Stimulated activated CD4-positive, alpha-beta T cell treated with anti-CD3 and anti-CD28 coated beads, Interleukin-1b, Interleukin-23, amount 100 ng/mL, for 48 hours (primary cell): ENCODE measurements at places on chromosomes 11 and 22.
A peak's percentile ranks its signal among the peaks of the same experiment; 100 is the strongest.

GRCh38 chr11:100709233-100709957 lies 22.3 kb downstream of the ARHGAP42 start:
- no peak for DNase-seq

DNA sequence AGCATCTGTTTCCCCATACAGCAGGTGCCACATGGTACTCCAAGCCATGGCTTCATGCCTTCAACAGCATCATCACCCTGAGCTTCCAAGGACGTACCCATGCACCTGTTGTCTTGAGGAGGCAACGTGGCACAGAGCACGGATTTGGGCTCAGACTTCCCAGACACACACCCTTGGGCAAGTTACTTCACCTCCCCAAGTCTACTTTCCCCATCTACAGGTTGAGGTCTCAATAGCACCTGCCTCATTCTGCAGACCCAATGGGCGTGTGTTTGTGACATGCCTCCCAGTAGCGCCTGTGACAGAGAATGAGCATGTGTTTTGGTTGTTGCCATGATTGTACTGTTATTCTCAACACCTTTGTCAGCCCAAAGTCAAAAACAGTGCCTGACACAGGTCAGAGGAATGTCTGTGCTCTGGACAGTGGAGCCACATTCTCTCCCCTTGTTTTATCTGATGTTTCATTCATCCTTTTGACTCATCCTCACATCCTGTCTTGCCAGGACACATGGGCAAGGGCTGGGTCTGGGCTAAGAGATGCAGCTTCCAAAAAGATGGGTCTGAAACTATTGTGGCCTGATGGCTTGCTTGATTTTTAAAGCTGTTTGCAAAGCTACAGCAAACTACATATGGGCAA lies 53.4 kb upstream of the CCND1 start:
- no peak for DNase-seq

DNA sequence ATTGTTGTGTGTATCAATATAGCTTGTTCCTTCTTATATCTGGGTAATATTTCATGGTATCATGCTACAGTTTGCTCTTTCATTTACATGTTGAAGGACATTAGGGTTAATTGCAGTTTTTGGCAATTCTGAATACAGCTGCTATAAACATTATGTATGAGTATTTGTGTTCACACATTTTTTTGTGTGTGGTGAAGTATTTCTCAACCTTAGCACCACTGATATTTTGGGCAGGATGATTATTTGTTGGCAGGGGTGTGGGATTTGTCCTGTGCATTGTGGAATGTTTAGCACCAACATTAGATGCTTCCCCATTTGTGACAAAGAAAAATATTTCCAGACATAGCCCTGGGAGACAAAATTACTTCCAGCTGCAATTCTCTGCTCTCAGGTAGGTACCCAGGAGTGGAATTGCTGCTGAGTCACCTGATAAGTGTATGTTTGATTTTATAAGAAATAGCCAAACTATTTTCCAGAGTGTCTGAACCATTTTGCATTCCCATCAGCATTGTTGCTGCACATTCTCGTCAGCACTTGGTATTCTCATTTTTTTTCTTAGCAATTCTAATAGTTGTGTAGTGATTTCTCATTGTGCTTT lies 128.2 kb downstream of the SNX19 start:
- no peak for DNase-seq

GRCh38 chr22:44648821-44649565 lies 53.0 kb upstream of the PRR5 start:
- no peak for DNase-seq

- DNase-seq = no peak
These were observed 6.7 kb downstream of the CAPN5 start for GRCh38 chr11:77073328-77074001.

DNA sequence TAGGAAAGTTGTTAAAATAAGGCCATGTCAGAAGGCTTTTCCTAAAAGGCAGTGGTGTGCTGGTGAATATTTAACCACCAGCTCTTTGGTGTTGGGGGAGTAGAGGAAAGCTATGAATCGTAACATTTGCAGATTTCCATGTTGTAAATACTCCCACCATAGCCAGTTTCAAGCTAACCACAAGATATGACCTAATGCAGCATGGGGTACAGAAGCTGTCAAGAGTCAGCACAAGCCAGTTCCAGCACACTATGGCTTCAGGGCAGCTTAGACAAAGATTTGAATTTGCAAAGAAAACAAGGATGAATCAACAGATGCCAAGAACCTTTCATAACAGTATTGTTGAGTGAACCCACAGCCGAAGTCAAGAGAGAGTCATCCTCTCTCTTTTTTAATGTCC lies 40.0 kb downstream of the COMMD9 start:
- peak; percentile 10 for DNase-seq

GRCh38 chr11:36818410-36818809 lies 220.4 kb upstream of the RAG2 start:
- no peak for DNase-seq

DNA sequence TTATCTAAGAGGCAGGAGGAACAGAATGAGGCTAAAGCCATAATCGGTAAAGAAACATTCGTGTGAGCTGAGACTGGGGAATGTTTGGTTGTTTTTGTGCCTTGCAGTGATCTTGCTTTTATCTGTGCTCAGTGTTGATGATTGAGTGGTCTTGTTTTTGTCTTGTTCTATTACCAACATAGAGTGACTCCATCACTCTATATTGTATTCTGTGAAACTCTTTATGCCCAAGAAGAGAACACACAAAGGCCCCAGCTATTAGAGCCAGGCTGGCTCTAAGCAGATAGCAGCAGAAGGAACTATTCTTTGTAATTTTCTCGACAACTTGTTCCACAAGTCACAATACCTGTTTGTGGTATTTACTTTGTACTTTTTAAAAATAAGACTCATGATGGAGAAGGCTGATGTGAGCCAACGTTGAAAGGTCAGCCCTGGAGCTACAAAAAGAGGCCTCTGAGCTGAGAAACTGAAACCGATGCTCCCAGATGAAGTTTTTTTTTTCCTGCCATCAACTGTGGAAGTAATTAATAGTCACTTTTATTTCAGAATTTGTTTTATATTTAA lies 68.4 kb downstream of the LARGE1 start:
- no peak for DNase-seq

DNA sequence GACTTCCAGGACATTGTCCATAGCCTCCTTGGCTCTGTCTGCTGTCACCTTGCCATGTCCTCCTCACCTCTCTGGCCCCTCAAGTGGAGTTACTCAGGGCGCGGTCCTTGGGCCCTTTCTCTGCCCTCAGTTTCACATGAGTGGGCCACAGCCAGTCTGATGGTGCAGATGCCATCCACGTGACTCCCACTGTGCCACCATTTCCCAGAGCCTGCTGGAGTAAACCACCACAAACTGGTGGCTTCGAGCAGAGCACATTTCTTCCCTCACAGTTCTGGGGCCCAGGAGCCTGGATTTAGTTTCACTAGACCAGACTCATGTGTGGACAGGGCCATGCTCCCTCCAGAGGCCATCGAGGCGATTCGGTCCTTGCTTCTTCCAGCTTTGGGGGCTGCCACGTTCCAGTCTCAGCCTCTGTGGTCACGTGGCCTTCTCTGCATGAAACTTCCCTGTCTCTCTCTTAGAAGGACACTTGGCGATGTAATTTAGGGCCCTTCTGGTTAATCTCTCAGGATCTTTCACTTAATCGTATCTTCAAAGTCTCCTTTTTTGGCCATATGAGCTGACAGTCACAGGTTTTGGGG lies 14.6 kb downstream of the SMARCB1 start:
- DNase-seq = no peak

GRCh38 chr11:65535102-65535501 lies 10.2 kb downstream of the SCYL1 start:
- no peak for DNase-seq

DNA sequence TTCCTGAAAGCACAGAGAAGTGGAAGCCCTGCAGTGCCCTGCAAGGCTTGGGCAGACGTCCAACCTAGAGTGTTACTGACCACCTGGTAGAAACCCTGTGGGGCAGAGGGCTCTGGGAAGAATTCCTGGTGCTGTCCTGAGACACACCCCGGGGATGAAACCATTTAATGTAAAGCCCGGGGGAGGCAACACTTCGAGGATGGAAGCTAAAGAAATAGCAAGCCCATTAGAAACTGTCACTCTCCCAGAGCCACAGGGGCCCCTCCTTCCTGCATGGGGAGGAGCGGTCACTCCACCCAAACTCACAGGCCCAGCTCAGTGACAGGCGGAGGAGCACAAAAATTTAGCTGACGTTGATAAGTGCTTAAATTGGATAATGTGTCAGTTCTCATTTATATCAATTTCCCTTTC lies 57.6 kb downstream of the NRXN2 start:
- no peak for DNase-seq

GRCh38 chr11:61618978-61619377 lies 38.1 kb upstream of the SYT7 start:
- no peak for DNase-seq

- DNase-seq = peak; percentile 21
These were observed 607 bp downstream of the PLAAT3 start for GRCh38 chr11:63613517-63614135.

DNA sequence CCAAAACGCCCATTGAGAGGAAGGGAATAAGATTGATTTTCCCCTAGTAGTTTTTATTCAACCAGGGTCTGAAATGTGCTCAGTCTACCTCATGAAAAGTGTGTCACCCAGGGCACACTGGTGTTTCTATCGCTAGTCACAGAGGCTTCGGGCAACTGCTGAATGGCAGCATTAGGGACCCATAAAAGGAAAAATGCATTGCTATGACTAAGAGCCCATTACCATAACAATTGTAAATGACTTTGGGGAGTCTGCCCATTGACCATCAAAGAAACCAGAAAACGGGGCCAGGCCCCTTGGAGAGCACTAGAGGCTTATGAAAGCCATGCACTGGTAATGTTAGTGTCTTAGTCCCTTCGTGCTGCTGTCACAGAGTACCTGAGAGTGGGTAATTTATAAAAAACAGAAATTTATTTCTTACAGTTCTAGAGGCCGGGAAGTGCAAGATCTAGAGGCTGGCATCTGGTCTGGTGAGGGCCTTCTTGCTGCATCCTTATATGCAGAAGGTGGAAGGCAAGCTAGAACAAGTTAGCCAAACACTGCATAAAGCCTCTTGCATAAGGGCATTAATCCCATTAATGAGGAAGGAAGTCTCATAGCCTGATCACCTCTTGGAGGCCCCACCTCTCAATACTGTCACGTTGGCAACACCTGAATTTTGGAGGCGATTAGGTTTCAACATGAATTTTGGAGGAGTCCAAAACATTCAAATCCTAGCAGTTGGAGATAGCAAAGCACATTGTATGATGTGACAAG lies 306.7 kb downstream of the ST3GAL4 start:
- no peak for DNase-seq

DNA sequence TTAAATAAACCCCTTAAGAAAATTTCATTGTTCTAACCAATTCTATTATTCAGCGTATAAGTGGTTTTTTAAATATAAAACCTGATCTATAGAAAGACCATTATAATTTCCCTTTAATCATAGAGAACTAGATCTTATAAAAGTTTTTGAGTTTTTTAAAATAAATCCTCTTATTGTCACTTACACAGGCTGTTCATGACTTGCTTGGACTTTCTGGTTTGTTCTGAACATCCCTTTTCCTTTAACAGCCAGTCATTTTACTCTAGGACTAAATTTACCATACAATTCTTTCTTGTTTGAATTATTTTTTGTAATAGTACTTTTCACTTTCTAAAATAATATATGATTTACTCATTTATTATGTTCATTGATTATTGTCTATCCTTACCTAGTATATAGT lies 4.7 kb downstream of the NXPE2 start:
- no peak for DNase-seq

GRCh38 chr11:77561257-77561656 lies 28.5 kb upstream of the AQP11 start:
- DNase-seq = no peak

GRCh38 chr11:13465909-13466371 lies 2.9 kb upstream of the BTBD10 start:
- no peak for DNase-seq

DNA sequence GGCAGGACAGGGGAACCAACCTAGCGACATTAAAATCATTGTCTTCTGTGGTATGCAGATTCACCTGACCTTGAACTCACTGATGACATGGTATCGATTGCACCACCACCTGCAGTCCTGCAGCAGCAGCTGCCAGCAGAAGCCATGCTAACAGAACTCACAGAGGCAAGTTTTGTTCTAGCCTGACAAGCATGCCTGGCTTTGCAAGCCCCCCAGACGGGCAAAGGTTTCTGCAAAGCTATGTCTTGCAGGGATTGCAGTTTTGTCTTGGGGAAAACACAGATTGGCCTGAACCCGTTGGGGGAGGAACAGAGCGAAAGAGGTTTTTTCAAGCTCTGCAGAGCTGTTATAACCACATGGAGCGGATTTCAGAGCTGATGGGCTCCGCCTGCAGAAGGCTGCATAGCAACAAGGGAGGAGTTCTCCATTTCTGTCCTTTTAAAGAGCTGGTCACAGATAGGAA lies 221.0 kb downstream of the HIPK3 start:
- no peak for DNase-seq

- no peak for DNase-seq
These were observed 206.2 kb upstream of the SNX19 start for GRCh38 chr11:131122448-131122847.

DNA sequence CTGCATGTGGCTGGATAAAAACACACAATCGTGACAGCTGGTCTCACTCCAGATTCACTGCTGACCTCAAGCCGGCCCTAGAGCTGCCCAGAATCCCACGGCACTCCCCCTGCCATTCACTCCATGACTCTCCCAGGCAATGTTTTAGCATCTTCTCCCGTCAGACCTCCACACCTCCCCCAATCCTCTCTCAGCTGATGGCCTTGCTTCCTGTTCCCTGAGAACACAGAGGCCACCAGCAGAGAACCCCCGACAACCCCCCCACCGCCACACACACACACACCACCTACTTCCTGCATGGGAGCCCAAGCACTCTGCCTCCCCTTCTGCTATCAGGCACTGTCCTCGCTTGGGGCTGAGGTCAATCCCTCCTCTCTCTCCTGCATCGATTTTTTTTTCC lies 9.3 kb downstream of the TNKS1BP1 start:
- no peak for DNase-seq

- no peak for DNase-seq
These were observed 12.4 kb downstream of the CAVIN3 start for GRCh38 chr11:6307876-6308275.

GRCh38 chr11:80993536-80993935 lies 1552.7 kb upstream of the TENM4 start:
- no peak for DNase-seq
